Colonic mucosa (tissue), 4 donors: ENCODE measurements at places on chromosomes 16 and 17.

- no peak for DNase-seq
- H3K36me3 ChIP-seq = no peaks in the 10 kb centered on the region
- no peaks in the 10 kb centered on the region for H3K4me1 ChIP-seq
- no peaks in the 10 kb centered on the region for H3K27me3 ChIP-seq
- H3K27ac ChIP-seq = peak overlapping the region; percentile 7
- H3K4me3 ChIP-seq = no peak overlapping the region
These were observed 104.1 kb upstream of the CORO6 start for GRCh38 chr17:29726715-29727252.

- no peak for DNase-seq
- no peaks in the 10 kb centered on the region for H3K4me1 ChIP-seq
- H3K4me3 ChIP-seq = no peak overlapping the region
- H3K27me3 ChIP-seq = no peaks in the 10 kb centered on the region
- no peak overlapping the region for H3K27ac ChIP-seq
- H3K36me3 ChIP-seq = no peaks in the 10 kb centered on the region
These were observed 321.3 kb downstream of the RBFOX1 start for GRCh38 chr16:7653746-7654461.

- no peak overlapping the region for H3K27ac ChIP-seq
- peaks cover 6% of the 10 kb centered on the region for H3K4me1 ChIP-seq
- H3K4me3 ChIP-seq = no peak overlapping the region
- no peaks in the 10 kb centered on the region for H3K27me3 ChIP-seq
- H3K36me3 ChIP-seq = no peaks in the 10 kb centered on the region
These were observed 44.3 kb upstream of the PLCG2 start for GRCh38 chr16:81734632-81735434.

- H3K27ac ChIP-seq = no peak overlapping the region
- no peaks in the 10 kb centered on the region for H3K36me3 ChIP-seq
- no peaks in the 10 kb centered on the region for H3K27me3 ChIP-seq
- no peaks in the 10 kb centered on the region for H3K4me1 ChIP-seq
- no peak for DNase-seq
- H3K4me3 ChIP-seq = no peak overlapping the region
These were observed 59.8 kb downstream of the ANKFN1 start for GRCh38 chr17:56213031-56213430.

GRCh38 chr17:77745702-77746101 lies 212.8 kb upstream of the TNRC6C start:
- no peaks in the 10 kb centered on the region for H3K27me3 ChIP-seq
- H3K4me3 ChIP-seq = no peak overlapping the region
- no peak for DNase-seq

GRCh38 chr17:35968520-35969054 lies 12.7 kb downstream of the CCL16 start:
- no peak for DNase-seq
- no peaks in the 10 kb centered on the region for H3K4me1 ChIP-seq
- no peak overlapping the region for H3K27ac ChIP-seq
- no peaks in the 10 kb centered on the region for H3K27me3 ChIP-seq
- no peak overlapping the region for H3K4me3 ChIP-seq
- no peaks in the 10 kb centered on the region for H3K36me3 ChIP-seq

GRCh38 chr16:56353054-56353921 lies 72.1 kb downstream of the AMFR start:
- H3K27ac ChIP-seq = no peak overlapping the region
- H3K36me3 ChIP-seq = no peaks in the 10 kb centered on the region
- no peak overlapping the region for H3K4me3 ChIP-seq
- no peak for DNase-seq
- H3K27me3 ChIP-seq = no peaks in the 10 kb centered on the region

- H3K36me3 ChIP-seq = no peaks in the 10 kb centered on the region
- H3K4me1 ChIP-seq = no peaks in the 10 kb centered on the region
- DNase-seq = no peak
These were observed 4.7 kb upstream of the PRR29 start for GRCh38 chr17:63993368-63993985.

DNA sequence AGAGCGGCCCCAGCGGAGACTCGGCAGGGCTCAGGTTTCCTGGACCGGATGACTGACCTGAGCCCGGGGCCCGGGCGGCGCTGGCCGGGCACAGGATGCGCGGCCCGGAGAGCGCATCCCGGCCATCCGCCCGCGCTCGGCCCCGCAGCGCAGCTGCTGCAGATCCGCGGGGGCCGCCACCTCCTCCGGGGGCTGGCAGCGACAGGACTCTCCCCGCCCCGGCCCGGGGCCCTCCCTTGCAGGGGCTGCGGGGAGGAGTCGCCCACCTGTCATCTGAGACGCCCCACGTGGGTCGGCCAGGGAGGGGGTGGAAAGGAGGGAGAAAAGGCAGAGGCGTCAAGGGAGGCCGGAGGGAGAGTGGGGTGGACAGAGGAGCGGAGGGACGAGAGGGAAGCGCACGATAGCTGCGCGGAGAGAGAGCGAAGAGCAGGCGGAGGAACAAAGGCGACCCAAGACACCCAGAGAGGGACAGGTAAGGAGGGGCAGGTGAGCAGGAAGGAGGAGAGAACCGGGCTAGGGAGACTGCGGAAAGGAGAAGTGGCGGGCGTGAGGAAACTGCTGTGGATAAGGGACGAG lies 471 bp upstream of the PRKAR1A start:
- peak overlapping the region; percentile 96 for H3K27ac ChIP-seq
- H3K4me3 ChIP-seq = peak overlapping the region; percentile 90
- no peaks in the 10 kb centered on the region for H3K27me3 ChIP-seq
- DNase-seq = peak; percentile 81
- H3K36me3 ChIP-seq = no peaks in the 10 kb centered on the region

- H3K27me3 ChIP-seq = no peaks in the 10 kb centered on the region
- H3K36me3 ChIP-seq = no peaks in the 10 kb centered on the region
These were observed 878 bp downstream of the KRT10 start for GRCh38 chr17:40821536-40821935.

DNA sequence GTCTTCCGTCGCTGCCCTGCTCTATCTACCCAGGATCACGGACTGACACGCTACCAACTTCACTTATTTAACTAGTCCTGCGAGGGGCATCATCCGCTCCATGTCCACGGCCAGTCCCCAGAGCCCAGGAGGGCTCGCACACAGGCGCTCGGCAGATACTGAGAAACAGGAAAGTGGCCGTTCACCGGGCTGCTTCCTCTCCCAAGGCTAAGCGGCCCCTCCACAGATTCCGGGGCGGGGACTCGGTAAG lies 388 bp downstream of the OXLD1 start:
- peak overlapping the region; percentile 97 for H3K4me3 ChIP-seq
- peak overlapping the region; percentile 76 for H3K27ac ChIP-seq
- DNase-seq = peak; percentile 30
- H3K4me1 ChIP-seq = peaks cover 16% of the 10 kb centered on the region
- no peaks in the 10 kb centered on the region for H3K36me3 ChIP-seq

GRCh38 chr17:7478276-7479212 lies 887 bp downstream of the ZBTB4 start:
- no peaks in the 10 kb centered on the region for H3K27me3 ChIP-seq
- DNase-seq = peak; percentile 64
- no peaks in the 10 kb centered on the region for H3K36me3 ChIP-seq
- H3K4me3 ChIP-seq = peak overlapping the region; percentile 93

GRCh38 chr17:79922116-79922601 lies 82.9 kb upstream of the CBX4 start:
- peak overlapping the region; percentile 7 for H3K4me3 ChIP-seq
- DNase-seq = peak; percentile 61

GRCh38 chr16:73049091-73049490 lies 1.2 kb upstream of the ZFHX3 start:
- DNase-seq = no peak
- peak overlapping the region; percentile 88 for H3K27ac ChIP-seq
- H3K4me3 ChIP-seq = no peak overlapping the region
- no peaks in the 10 kb centered on the region for H3K27me3 ChIP-seq
- H3K36me3 ChIP-seq = no peaks in the 10 kb centered on the region
- H3K4me1 ChIP-seq = peaks cover 4% of the 10 kb centered on the region

DNA sequence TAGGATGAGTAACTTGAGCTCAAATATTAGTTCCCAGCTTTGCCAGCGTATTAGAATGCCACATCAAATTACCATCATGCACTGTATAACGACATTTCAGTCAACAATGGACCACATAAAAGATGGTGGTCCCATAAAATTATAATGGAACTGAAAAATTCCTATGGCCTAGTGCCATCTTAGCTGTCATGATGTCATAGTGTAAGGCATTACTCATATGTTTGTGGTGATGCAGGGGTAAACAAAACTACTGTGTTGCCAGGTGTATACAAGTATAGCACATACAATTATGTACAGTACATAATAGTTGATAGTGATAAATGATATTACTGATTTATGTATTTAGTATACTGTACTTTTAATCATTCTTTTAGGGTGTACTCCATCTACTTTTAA lies 54.4 kb upstream of the NETO2 start:
- H3K27me3 ChIP-seq = no peaks in the 10 kb centered on the region
- no peaks in the 10 kb centered on the region for H3K36me3 ChIP-seq
- no peak for DNase-seq
- H3K4me1 ChIP-seq = no peaks in the 10 kb centered on the region

GRCh38 chr16:50276801-50277555 lies 10.6 kb downstream of the ADCY7 start:
- H3K4me3 ChIP-seq = no peak overlapping the region
- no peak for DNase-seq
- H3K27me3 ChIP-seq = no peaks in the 10 kb centered on the region
- H3K4me1 ChIP-seq = peaks cover 8% of the 10 kb centered on the region
- H3K27ac ChIP-seq = no peak overlapping the region

- no peaks in the 10 kb centered on the region for H3K27me3 ChIP-seq
- peak overlapping the region; percentile 18 for H3K27ac ChIP-seq
- H3K36me3 ChIP-seq = no peaks in the 10 kb centered on the region
- DNase-seq = no peak
These were observed 356.3 kb upstream of the TNRC6C start for GRCh38 chr17:77602062-77602746.

GRCh38 chr17:47792457-47792856 lies 29.1 kb downstream of the OSBPL7 start:
- H3K27ac ChIP-seq = no peak overlapping the region
- H3K27me3 ChIP-seq = peaks cover 29% of the 10 kb centered on the region
- no peak for DNase-seq
- no peaks in the 10 kb centered on the region for H3K4me1 ChIP-seq
- no peak overlapping the region for H3K4me3 ChIP-seq

DNA sequence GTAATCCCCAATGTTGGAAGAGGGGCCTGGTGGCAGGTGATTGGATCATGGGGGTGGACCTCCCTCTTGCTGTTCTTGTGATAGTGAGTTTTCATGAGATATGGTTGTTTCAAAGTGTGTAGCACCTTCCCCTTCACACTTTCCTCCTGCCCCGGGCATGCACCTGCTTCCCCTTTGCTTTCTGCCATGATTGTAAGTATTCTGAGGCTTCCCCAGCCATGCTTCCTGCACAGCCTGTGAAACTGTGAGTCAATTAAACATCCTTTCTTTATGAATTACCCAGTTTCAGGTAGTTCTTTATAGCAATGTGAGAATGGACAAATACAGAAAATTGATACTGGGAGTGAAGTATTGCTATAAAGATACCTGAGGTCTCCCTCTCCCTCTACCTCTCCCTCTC lies 29.4 kb downstream of the RNF112 start:
- DNase-seq = no peak
- no peaks in the 10 kb centered on the region for H3K27me3 ChIP-seq
- H3K27ac ChIP-seq = no peak overlapping the region
- no peak overlapping the region for H3K4me3 ChIP-seq

- peak overlapping the region; percentile 89 for H3K4me3 ChIP-seq
- peaks cover 5% of the 10 kb centered on the region for H3K4me1 ChIP-seq
- H3K27me3 ChIP-seq = no peaks in the 10 kb centered on the region
- H3K27ac ChIP-seq = peak overlapping the region; percentile 98
These were observed 518 bp downstream of the SH2B1 start for GRCh38 chr16:28863929-28864793.

- peaks cover 33% of the 10 kb centered on the region for H3K4me1 ChIP-seq
- peak; percentile 44 for DNase-seq
- no peaks in the 10 kb centered on the region for H3K36me3 ChIP-seq
- H3K4me3 ChIP-seq = peak overlapping the region; percentile 79
- peak overlapping the region; percentile 97 for H3K27ac ChIP-seq
These were observed 1.2 kb downstream of the THAP11 start for GRCh38 chr16:67843343-67843765.

GRCh38 chr17:42287305-42287976 lies 857 bp upstream of the STAT5A start:
- peak overlapping the region; percentile 57 for H3K4me3 ChIP-seq
- H3K4me1 ChIP-seq = peaks cover 7% of the 10 kb centered on the region
- DNase-seq = peak; percentile 45
- no peaks in the 10 kb centered on the region for H3K36me3 ChIP-seq
- H3K27ac ChIP-seq = peak overlapping the region; percentile 79
- no peaks in the 10 kb centered on the region for H3K27me3 ChIP-seq

- no peak overlapping the region for H3K4me3 ChIP-seq
- no peak overlapping the region for H3K27ac ChIP-seq
- H3K4me1 ChIP-seq = no peaks in the 10 kb centered on the region
- H3K27me3 ChIP-seq = no peaks in the 10 kb centered on the region
These were observed 37.8 kb upstream of the LHX1 start for GRCh38 chr17:36899250-36900159.

DNA sequence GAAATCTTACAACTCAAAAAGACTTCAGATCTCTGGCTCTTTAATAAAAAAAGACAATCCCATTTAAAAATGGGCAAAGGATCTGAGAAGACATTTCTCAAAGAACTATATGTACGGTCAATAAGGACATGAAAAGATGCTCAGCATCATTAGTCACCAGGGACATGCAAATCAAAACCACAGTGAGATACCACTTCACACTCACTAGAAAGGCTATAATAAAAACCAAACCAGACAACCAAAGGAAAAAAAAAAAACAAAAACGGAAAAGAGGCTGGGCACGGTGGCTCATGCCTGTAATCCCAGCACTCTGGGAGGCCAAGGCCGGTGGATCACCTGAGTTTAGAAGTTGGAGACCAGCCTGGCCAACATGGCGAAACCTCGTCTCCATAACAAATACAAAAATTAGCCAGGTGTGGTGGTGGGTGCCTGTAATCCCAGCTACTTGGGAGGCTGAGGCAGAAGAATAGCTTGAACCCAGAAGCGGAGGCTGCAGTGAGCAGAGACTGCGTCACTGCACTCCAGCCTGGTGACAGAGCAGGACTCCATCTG lies 1.7 kb upstream of the NPIPB7 start:
- peak; percentile 4 for DNase-seq
- no peak overlapping the region for H3K27ac ChIP-seq
- H3K4me3 ChIP-seq = no peak overlapping the region
- H3K36me3 ChIP-seq = peaks cover 11% of the 10 kb centered on the region
- no peaks in the 10 kb centered on the region for H3K4me1 ChIP-seq
- H3K27me3 ChIP-seq = no peaks in the 10 kb centered on the region

GRCh38 chr16:69440250-69440649 lies 15.8 kb downstream of the CYB5B start:
- peaks cover 9% of the 10 kb centered on the region for H3K4me1 ChIP-seq
- H3K4me3 ChIP-seq = no peak overlapping the region
- H3K36me3 ChIP-seq = no peaks in the 10 kb centered on the region
- DNase-seq = no peak
